ENCODE measurements at places on chromosomes 13 and 19. TPM values are rescaled to one million over a fixed set of nuclear protein-coding genes. Genes with fewer than 3 reads are reported as not detected.

DNA sequence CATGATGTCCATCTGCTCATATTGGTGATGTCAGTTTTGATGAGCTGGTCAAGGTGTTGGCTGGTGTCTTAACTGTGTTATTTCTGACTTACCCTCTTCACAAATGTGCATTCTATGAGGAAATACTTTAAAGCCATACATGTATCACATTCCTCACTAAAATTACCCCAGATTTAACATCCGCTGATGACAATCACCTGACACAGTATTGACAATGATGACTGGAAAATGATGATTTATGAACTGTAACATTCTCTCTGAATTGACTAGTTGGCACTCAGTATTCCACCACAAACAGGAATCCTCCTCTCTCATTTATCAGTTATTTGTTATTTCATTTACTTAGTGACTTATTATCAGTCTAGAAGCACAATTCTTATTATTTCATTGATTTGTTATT lies 117.3 kb downstream of the ITGBL1 start:
- no peak for DNase-seq

The AMER2 gene
- total RNA-seq = not detected

DNA sequence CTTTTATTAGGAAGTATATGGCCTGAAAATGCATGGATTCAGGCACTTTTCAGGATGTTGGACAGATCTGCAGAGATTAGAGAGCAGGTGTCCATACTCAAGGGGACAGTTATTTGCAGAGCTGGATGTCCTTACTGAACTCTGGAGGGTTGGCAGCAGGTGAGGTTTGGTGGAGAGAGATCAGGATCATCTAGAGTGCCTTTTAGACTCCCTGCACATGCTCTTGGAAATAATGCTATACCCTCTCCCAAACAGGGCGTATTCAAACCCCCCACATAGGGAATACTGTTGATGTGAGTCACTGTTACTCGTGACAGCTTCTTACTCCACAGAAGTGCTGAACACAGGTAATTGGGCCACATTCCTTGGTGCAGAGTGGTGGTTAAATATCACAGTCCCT lies 725.7 kb upstream of the SGCG start:
- DNase-seq = no peak

GRCh38 chr13:20664351-20664750 lies 39.1 kb upstream of the IL17D start:
- DNase-seq = peak; percentile 21

The MISP3 gene
- total RNA-seq = 2.8 TPM

- DNase-seq = no peak
These were observed 14.2 kb downstream of the PTGER1 start for GRCh38 chr19:14460935-14461334.

DNA sequence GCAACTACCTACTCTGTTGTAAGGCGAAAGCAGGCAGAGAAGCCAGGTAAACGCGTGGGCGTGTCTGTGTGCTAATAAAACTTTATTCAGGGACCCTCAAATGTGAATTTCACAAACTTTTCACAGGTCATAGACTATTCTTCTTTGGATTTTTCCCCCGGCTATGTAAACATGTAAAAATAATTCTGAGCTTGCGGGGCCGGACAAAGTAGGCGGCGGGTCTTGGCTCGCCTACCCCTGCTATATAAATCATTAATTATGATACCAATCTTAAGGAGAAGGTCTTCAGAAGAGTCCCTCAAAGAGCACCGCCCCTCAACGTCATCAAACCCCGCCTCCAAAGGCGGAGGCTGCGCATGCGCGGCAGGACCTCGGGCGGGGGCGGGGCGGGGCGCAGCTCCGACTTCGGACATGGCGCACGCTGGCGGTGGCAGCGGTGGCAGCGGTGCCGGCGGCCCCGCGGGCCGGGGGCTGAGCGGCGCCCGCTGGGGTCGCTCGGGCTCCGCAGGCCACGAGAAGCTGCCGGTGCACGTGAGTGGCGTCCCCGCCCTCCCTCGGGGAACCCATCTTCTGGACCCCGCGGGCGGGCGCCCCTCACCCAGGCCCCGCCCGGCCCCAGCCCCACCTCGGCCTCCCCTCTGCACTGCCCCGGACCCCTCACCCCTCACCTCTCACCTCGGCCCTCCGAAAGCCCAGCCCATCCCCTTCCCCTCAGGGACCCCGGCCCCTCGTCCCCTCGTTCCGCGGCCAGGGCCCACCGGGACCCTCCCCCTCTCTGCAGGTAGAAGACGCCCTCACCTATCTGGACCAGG lies at the start of gene SIN3B:
Gene SIN3B (plus strand): TSS at position 389 of the 812 bp plus-strand sequence. CDS start 23 bp downstream, at position 412.
- DNase-seq = peak; percentile 92

GRCh38 chr13:29878101-29878500 lies 27.7 kb upstream of the UBL3 start:
- no peak for DNase-seq

GRCh38 chr13:26457212-26457611 lies 100.3 kb upstream of the WASF3 start:
- no peak for DNase-seq

DNA sequence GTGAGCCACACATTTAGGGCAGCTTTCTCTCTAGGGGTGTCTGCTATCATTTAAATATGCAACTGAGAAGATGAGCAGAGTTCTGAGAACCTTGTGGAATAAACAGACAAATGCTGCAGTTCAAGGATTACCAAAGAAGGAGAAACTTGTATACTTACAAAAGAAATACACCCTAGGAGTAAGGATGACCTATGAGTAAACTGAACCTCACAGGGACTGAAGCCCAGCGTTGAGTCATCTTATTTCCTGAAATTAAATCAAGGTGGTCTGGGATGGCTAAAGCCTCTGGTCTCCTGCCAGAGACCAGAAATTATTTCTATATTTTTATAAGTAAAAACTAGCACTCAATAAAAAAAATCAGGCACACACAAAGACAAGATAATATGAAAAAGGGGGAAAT lies 40.1 kb downstream of the FAM216B start:
- DNase-seq = no peak

DNA sequence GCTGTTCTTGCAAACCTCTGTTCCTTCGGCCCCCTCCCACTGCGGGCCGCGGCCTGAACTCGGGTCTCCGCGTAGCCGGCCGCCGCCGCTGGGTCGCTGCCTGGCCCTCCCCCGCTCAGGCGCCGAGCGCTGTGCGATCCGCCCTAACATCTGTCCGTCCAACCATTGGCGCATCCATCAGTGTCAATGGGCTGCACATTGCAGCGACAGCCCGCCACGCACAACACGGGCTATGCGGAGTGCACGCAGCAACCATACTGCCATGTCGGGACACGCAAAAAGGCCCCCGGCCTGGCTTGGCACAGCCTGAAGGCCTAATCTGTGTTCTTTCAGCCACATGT lies 2.6 kb upstream of the TSHZ3 start:
- DNase-seq = no peak

The IGFL2 gene
- total RNA-seq = 0.47 TPM

DNA sequence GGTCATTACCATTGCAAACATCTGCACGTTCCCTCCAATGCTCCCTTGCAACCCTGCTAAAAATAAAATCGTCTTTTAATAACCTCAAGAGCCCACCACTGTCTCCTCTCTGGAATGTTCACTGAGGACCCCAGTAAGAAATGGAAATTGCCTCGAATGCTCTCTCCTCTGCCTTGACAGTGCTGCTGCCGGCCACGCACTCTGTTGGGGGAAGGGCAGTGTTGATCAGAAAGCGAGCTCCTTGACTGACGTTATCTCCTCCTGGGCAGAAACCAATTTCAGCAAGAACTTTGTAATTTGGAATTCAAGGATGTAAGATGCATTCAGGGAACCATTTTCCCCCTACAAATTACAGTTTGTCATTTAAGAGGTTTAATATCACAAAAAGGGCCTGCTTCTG lies 718.5 kb downstream of the UQCRFS1 start:
- no peak for DNase-seq

GRCh38 chr19:44847144-44848035 lies 1.3 kb downstream of the NECTIN2 start:
- DNase-seq = no peak

DNA sequence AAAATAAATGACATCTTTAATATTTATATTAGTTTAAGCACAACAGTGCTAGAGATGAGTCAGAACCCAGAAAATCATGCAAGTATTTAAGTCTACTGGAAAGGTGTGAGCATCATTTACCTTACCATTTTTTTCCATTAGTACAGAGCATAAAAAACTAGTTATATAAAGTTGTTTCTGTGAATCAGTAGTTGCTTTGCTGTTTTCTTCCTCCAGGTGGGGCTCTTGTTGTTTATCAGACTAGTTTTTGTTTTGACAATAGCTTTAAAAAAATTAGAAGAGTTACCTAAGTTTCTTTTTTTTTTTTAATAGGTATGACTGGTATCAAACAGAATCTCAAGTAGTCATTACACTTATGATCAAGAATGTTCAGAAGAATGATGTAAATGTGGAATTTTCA lies 12.7 kb downstream of the SUGT1 start:
- DNase-seq = peak; percentile 15

The PEG3 gene
- total RNA-seq = 4.6 TPM

GRCh38 chr13:28440774-28441504 lies 54.0 kb downstream of the FLT1 start:
- no peak for DNase-seq

DNA sequence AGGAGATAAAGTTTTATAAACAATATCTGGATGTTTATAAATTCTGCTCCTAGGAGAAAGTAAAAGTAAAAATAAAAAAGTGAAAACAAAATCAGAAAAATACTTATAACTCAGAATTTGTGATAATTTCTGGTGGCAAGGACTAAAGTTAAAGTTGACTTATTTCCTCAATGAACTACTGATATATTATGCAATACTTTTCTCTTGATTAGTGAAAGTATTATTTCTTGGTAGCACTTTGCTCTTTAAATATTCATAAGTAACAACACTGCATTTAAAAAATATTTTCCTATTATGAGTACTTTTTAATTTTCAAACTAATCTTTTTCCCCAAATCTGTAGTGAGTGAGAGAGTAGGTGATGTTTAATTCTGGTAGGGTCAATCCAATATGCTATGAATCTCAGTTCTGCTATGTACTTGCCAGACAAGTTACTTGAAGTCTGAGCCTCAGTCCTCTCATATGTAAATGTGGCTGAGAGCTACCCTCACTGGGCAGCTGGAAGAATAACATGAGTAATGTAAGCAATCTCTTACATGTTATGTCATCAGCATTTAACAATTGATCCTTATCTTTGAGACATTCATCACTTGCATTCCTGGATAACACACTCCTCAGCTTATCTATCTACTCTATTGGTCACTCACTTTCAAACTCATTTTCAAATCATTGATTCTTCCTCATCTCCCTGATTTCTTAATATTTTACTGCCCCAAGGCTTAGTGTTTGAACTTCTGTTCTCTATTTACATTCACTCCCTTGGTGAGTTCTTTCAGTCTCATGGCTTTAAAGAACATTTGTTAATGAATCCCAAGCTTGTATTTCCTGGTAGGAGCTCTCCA lies 239.0 kb downstream of the RGCC start:
- DNase-seq = no peak

DNA sequence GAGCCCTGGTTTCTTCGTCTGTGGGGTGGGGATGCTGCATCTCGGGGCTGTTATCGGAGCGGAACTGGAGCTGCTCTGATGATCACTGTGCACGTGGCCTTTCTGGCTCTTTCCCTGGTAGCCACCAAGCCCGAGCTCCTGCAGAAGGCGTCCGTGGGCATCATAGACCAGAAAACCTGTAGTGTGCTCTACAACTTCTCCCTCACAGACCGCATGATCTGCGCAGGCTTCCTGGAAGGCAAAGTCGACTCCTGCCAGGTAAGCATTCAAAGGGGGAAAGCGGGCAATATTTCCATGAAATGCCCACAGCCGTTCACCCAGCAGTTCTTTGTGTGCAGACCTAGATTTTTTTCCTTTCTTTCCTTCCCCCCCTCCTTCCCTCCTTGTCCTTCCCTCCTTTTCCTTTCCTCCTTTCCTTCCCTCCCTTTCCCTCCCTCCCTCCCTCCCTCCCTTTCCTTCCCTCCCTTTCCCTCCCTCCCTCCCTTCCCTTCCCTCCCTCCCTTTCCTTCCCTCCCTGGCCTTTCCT lies 9.4 kb downstream of the TIMM13 start:
- no peak for DNase-seq

- DNase-seq = peak; percentile 46
These were observed 11.9 kb upstream of the FRY start for GRCh38 chr13:32019612-32020233.

The DACH1 gene
- not detected for total RNA-seq

DNA sequence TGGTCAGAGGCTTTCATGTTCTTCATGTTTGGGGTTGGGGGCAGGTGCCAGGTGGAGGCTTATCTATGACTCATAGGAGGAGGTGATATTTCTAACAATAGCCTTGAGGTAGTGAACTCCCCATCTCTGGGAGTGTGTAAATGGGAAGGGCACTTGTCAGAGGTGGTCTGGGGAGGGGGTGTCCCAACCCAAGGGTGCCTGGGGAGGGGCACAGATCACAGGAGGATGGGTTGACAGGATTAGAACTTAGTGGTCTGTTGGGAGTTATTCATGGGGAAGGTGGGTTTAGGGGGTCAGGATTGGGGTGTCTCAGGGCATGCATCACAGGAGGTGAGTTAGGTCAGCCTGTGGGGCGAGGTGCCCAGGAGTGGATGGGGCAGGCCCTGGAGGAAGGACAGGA lies 1.6 kb downstream of the ACTL9 start:
- DNase-seq = no peak

DNA sequence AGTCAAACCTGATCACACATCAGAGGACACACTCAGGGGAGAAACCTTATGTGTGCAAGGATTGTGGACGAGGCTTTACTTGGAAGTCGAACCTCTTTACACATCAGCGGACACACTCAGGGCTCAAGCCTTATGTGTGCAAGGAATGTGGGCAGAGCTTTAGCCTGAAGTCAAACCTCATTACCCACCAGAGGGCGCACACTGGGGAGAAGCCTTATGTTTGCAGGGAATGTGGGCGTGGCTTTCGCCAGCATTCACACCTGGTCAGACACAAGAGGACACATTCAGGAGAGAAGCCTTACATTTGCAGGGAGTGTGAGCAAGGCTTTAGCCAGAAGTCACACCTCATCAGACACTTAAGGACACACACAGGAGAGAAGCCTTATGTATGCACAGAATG lies 8.2 kb upstream of the ZNF527 start:
- no peak for DNase-seq
